OCI-M1 (cell line): ENCODE measurements at places on chromosomes 7 and 10.

DNA sequence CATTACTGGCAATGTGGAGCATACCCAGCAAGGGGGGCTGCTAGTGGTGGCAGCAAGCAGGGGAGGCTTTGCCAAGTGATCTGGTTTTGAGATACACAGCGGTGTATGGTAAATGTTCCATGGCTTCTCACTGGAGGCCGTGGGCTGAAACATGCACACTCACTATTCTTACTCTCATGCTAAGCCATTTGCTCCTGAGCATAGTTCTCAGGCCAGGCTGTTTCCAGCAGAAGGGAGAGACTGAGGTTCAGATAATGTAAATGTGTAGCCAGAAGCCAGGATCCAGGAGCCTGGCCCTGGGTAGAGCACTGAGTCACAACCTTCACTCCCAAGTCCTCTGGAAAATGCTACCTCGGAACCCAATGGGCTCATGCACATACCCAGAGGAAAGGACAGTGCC, 757.9 kb downstream of the GRID1 start:
- no peak for DNase-seq

- no peak for DNase-seq
These were observed 118.2 kb downstream of the LARP4B start for GRCh38 chr10:813286-813685.

DNA sequence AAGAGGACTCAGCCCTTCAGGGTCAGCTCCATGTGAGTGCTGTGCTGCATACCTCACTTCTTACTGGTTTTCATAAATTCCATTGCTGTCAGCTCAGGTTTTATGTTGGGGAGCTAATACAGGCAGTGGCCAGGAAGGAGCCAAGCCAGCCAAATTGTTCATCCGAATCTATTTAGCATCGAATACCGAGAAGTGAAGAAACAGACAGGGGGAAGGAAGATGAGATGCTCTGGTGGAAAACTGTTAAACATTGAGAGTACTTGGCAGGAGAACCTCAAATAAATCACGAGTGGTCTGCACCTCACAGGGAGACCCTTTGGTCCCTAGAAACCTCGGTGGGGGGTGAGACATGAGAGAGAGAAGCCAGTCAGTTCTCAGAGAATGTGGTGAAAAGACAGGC, 196.0 kb upstream of the TMEM72 start:
- DNase-seq, result no peak

GRCh38 chr10:92719991-92720830, 30.5 kb downstream of the HHEX start:
- no peak for DNase-seq

- DNase-seq, result no peak
These were observed 16.8 kb downstream of the LAT2 start for GRCh38 chr7:74226633-74227032.

DNA sequence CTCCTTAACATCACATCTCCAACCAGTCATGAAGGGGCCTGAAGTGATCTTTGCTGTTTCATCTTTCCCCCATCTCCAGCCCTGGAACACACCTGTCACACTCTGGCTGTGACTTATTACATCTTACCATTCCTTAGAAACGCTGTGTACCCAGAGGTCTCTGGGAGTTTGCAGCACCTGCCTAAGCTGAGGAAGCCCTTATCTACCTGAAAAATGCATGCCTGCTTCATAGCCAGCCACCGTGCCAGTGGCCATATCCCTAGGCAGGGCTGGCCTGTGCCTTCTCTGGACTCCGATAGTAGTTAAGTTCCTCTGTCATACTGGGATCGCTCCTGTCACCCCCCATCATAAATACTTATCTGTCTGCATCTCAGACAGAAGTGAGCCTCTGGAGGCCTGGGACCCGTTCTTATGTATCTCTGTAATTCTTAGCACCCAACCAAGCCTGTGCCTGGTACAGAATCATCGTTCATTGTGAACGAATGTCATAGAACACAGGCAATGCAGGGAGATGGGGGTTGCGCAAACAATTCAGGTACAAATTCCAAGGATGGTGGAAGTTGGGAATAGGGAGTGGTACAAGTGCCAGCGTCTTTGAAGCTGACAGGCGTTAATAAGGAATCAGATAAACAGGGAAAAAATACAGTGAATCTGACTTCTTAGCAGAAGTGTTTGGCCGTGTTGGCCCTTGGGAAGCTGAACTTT, 254.6 kb downstream of the CAMK1D start:
- no peak for DNase-seq

- DNase-seq, result peak; percentile 91
These were observed 95.5 kb downstream of the MAP3K8 start for GRCh38 chr10:30529373-30529998.

DNA sequence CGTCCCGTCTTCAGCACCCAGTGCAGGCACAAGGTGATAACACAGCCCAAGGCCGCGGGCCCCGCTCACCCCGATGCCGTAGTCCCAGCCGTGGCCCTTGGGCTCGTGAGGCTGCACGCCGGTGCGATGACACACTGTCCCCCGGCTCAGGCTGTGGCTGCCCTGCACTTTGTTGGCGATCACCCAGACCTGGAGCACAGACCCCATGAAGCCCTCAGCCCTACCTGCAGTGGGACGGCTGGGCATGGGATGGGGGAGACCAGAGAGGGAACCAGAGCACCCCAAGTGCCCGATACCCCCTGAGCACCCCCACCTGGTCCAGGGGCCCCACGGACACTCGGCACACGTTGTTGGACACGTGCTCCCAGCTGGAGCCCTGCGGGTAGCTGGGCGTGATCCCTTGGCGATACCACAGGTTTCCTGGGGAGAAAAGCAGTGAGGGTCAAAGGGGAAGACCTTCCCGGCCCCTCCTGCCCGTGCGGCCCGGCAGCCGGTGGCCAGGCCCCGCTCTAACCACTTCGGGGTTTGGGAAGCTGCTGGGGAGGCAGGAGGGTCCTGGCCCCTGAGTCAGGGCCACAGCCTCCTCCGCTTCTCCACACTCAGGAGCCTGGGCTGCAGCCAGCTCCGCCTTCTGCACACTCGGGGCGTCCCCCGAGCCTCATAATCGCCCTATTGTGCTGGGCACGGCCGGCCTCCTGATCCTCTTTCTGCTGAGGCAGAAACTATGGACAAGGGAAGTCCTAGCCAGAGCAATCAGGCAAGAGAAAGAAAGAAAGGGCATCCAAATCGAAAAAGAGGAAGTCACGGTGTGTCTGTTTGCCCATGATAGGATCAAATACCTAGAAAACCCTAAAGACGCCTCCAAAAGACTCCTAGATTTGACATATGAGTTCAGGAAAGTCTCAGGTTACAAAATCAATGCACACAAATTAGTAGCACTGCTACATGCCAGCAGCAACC, 6.7 kb downstream of the BHLHA15 start:
- peak; percentile 98 for DNase-seq

DNA sequence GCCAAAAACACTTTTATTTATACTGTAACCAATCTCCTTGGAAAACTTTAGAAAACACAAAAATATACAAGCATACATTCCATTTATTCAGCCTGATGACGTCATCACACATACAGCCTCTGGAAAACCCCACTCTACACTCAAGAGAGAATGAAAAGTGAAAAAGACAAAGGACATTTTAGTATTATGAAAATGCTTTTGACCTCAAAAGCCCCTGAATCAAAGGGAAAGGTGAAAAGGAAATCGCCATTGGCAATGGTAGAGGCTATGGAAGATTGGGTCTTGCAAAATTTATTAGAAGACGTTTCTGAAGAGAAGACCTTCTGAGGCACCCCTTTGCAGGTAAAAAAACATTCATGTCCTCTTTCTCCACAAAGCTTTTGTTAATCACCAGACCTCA, 82.9 kb upstream of the STRIP2 start:
- no peak for DNase-seq

DNA sequence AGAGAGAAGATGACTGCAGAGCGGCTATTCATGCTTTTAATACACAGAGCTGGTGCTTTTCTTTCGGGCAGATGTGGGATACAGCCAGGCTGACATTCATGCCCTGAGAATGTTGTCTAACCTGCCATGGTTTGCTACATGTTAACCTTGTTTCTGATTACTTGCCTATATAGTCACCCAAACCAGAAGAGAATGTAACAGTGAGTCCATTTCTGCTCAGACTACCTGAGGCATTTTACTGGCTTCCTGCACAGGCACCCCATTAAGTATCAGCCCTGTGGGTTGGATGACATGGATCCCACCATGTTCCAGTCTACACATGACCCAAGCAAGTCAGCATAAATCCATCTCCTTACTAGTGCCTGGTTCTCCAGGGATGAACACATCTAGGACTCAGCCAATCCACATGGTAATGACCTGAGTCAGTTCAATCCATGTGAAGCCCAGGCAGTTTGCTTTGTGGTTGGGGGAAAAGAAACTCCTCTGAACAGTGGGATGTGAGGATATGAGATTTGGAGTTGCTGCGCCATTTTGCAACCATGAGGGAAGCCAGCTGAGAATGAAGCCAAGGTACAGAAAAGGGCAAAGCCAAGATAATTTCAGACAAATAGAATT, 55.7 kb upstream of the MKX start:
- DNase-seq, result no peak

DNA sequence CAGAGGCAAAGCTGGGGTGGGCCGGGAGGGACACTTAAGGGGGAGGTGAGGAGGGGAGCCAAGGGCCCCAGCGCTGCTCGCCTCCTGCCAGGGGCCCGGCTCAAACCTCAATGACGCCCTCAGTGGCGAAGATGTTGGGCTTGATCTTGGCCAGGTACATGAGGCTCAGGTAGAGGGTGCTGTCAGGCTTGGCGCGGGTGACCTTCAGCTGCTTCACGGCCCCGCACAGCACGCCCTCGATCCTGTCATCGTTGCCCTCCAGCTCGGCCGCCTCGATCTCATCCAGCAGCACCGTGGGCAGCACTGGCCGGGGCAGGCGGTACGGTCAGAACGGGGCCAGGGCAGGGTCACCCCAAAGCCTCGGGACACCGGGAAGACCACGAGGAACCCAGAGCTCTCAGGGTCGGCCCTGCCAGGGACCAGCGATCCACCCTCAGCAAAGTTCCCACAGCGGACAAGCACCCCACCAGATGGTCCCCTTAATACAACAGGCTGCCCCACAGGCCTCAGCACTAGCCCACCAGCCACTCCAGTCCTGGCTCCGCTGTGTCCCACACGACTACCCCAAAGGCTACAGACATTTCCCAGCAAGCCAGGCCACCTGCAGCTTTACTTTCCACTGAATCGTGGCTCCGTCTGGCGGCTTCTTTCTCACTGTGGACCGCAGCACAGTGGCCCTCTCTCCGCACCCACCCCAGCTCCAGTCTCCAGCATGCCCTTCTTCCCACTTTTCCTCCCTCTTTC, 4.0 kb downstream of the INTS1 start:
- no peak for DNase-seq

DNA sequence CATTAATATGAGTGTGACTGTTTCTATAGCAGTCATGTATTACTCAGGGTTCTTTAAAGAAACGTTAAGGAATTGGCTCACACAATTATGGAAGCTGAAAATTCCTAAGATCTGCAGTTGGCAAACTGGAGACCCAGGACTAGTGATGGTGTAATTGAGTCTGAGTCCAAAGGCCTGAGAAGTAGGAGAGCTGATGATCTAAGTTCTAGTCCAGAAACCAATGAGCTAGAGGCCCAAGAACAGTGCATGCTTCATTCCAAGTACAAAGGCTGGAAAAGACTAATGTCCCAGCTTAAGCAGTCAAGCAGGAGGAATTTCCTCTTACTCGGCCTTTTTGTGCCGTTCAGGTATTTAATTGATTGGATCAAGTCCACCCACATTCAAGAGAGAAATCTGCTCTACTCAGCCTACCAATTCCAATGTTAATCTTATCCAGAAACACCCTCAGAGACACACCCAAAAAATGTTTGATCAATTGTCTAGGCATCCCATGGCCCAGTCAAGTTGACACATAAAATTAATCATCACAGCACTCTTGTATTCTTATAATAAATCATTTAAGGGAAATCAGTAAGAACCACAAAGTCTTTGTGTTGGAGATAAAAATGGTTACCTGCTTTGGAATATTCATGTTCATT, 312.1 kb downstream of the PRKG1 start:
- DNase-seq, result no peak

DNA sequence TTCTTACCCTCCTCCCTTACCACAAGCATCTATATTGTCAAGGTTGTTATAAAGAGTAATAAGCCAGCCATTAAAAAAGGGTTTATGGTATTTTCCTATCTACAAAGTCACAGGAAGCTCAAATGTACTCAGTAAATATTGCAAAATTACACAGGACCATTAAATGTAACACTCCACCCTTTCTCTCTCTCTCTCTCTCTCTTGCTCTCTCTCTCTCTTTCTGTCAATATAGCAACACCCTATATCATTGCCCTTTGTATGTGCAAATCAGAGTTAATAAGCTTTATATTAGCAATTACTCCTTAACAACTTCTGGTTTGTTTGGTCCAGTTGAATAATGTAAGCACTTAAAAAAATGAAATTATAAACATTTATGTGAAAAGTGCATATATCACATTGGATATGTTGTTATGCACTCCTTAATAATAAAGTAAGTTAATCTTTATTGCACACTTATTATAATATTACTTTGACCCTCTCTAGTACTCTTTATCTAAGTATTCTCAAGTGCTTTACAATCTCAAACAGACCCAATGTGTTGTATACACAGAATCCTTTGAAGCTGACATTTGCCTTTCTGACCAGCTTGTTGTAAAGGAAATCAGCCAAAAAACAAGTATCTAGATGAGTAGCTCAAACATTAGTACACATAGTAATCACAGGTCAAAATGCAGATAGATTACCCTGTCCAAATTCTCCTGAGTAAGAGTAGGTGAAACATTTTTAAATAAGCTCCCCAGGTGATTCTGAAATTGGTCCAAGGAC, 93.2 kb downstream of the CFTR start:
- no peak for DNase-seq

DNA sequence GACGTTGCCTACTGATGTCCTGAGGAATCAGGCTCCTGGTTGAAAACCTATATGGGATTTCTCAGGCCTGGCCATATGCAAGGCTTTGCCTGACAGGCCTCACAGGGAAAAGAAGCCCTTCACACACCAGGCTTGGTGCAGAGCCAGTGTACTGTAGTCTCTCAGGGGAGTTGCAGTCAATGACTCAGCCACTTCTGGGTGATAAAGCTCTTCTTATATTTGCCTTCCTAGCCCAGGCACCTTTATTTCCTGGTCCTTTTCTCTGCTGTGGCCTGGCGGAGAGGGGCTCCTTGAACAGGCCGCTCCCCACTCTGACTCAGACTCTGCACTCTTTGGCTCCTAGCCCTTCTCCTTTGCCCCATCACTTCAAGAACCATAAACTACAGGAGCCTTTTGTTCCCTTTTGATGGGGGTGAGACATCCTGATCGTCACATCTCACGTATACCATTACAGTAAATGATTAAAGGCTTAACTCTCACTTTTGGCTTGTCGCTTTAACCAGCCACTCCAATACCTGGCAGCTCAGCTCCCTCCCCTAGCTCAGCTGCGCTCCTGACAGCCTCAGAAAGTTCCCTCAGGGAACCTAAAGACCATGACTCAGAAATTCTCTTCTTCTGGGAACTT, 33.5 kb downstream of the DPY19L1 start:
- DNase-seq, result peak; percentile 65

- DNase-seq, result no peak
These were observed 130.0 kb downstream of the THSD7A start for GRCh38 chr7:11701829-11702560.

DNA sequence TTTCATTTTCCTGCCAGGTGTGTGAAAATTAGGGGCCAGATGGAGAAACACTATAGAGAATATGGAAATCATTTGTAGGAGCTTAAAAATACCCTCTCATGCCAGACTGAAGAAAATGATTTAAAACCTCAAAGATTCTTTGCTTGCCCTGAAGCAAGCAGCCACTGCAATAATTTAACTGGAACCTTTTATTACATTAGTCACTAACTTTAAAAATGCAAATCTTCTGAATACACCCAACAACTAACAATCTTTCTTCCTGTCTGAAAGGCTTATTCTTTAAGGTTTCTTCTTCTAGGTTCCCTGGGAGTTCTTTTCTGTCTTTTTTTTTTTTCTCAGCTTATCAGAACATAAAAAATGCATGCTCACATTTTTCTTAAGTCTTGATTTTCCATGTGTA, 238.5 kb upstream of the KMT2E start:
- no peak for DNase-seq
